ENCODE measurements at places on chromosomes 2 and 18. TPM values are rescaled to one million over a fixed set of nuclear protein-coding genes. Genes with fewer than 3 reads are reported as not detected.

Gene ADAM23
- 9.6 TPM for total RNA-seq

Gene ZAP70
- not detected for total RNA-seq

Gene SERPINB10
- total RNA-seq = not detected

Gene AQP12A
- not detected for total RNA-seq

Gene LOXHD1
- total RNA-seq = not detected

Gene DLX1
- 2.4 TPM for total RNA-seq

Gene OSBPL1A
- total RNA-seq = 14.8 TPM

Gene ERFE
- total RNA-seq = 6.7 TPM

Gene SKOR2
- not detected for total RNA-seq

Gene METTL21A
- 26.4 TPM for total RNA-seq

Gene FAP
- not detected for total RNA-seq

Gene TBR1
- total RNA-seq = 0.03 TPM

Gene GPR45
- not detected for total RNA-seq

Gene SERPINB3
- total RNA-seq = 0.10 TPM

Gene WIPF1
- 23.9 TPM for total RNA-seq

Gene GCG
- total RNA-seq = not detected

Gene PROKR1
- 0.03 TPM for total RNA-seq

Gene ACVR1C
- total RNA-seq = 0.05 TPM

All from A549 treated with GW870086 at 1 μM for 4 hours (cell line).